ENCODE measurements at places on chromosomes 6 and 20.
A peak's percentile ranks its signal among the peaks of the same experiment; 100 is the strongest.

DNA sequence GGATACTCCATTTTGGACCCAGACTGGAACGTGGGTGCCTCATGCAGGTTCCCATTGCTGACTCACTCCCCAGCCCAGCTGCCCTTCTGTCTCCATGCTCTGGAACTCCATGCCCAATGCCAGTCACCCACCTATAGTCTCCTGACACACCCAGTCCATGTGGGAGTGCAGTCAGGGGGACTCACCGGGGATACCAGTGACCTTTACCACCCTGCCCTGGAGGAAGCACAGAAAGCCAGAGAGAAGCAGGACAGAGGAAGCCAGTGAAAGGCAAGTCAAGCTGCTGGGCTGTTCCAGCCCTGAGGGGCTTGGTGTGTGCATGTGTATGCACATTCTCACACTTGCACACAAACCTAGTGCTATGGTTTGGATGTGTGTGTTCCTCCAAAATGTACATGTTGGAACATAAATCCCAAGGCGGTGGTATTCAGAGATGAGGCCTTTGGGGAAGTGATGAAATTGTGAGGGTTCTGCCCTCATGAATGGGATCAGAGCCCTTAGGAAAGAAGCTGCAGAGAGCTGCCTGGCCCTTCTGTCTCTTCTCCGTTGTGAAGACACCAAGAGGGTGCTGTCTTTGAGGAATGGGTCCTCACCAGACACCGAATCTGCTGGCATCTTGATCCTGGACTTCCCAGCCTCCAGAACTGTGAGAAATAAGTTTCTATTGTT lies 121.4 kb upstream of the MAFB start:
- no peak for DNase-seq

DNA sequence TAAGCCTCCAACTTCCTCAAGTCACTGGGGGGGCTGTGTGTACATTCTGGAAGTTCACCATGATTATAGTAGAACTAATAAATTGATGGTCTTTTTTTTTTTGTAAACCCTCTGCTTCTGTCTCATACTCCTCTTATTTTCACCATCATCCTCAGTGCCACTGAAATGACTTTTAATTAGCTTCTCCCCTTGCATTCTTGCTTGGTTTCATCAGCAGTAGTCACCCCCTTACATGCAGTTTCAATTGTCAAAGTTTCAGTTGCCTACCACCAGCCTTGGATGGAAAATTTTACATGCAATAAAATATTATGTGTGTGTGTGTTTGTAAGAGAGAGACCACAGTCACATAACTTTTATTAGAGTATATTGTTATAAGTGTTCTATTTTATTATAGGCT lies 175.8 kb upstream of the BMP5 start:
- no peak for DNase-seq

DNA sequence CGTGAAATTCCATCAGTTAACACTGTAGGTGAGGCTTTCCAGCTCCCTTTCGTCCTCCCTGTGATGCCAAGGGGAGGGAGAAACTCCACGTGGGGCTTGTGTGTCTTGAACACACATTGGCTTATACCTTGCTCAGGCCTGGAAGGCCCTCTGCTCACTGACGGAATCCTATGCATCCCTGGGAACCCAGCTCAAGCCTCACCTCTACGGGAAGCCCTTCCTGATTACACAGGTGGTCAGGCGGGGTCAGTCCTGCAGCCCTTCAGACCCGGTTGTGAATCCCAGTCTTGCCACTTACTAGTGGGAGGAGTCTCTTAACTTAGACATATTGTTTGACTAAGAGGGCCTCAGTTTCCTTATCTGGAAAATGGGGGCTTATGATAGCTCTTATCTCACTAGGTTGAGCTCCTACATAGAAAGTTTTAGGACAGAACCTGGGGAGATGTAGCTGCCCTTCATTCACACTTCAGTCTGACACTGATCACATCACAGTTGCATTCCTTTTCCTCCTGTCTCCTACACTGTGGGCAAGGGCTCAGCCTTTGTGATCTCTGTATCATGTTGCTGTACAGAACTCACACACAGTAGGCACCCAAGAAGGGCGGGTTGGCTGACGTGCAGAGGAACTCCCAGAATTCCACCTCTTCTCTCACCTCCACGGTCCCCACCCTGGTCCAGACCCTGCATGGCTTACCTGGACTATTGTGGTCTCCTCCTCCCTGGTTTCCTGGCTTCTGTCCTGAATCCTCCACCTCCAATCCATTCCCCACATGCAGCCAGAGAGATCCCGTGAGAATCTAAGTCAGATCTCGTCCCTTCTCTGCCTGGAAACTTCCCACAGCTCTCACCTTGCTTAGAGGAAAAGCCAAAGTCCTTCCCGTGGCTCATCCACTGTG lies 129.6 kb downstream of the CEBPB start:
- DNase-seq: no peak

DNA sequence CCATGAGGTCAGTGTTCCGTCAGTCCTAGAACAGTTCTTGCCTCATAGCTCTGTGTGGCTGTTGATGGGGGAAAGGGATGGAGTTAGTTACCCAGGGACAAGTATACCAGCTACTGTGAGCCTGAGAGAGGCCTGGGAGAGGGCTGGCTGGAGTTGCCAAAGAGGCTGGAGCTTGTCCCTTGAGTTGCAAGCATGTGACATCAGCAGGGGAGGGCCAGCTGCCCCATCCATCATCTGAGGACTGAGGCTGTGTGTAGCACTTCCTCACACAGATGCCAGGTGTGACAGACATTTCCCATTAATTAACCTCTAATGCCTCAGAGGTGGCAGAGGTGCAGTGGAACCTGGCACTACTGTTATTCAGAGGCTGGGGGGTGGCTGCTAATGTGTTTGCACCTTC lies 131.6 kb downstream of the PHACTR3 start:
- no peak for DNase-seq

DNA sequence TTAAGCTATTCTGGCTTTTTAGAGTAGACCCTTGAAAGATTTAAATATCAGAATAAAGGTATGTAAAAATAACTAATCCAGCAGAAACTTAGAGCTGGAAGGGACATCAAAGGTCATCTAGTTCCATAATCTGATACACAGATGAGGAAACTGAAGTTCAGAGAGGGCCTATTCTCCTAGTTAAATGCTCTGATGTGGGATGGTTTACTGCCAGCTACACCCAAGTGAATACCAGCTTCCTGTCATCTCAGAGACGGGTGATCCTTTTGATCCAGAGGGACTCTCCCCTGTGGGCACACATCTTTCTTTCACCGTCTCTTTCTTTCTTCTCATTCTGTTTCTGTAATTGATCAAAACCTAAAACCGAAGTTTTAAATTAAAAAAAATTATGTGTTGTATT lies 94.1 kb downstream of the MAN1A1 start:
- no peak for DNase-seq

DNA sequence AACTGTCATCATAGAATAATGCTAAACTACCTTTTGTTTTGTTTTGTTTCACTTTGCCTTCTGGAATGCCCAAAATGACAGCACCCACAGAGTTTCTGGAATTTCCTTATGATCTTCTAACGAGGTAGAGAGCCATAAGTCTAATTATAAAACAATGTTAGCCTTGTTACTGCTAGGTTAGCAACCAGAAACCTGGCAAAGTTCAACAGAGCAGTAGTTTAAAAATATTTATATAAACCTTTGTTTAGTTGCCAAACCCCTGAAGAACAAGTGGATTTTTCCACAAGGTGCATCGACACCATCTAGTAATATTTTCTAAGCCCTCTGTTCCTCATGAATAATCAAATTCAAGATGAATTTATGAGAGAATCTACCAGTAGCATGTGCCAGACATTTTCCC lies 27.6 kb upstream of the IPCEF1 start:
- no peak for DNase-seq

GRCh38 chr6:39377539-39377950 lies 55.0 kb upstream of the KCNK16 start:
- DNase-seq: no peak

DNA sequence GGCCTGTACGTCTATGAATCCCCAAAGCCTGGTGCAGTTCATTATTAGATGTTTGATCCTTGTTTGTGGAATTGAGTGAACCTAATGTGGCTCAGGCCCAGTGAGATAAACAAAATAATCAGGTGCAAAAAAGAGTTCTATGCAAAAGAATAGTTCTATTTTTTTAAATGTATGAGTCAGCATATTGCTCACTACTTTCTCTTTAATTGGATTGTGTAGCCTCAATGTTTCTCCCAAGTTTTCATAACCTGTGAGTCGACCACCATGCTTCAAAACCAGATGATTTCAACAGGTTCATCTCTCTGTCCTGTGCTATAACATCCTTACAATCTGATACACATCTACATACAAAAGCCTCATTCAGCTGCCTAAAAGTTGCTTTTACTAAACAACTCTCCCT lies 116.5 kb upstream of the HDAC2 start:
- DNase-seq: no peak

GRCh38 chr6:41586252-41587007 lies 40.2 kb downstream of the FOXP4 start:
- DNase-seq: no peak

- DNase-seq: peak; percentile 38
Measured at GRCh38 chr6:111087871-111088667, 766 bp downstream of the SLC16A10 start.

DNA sequence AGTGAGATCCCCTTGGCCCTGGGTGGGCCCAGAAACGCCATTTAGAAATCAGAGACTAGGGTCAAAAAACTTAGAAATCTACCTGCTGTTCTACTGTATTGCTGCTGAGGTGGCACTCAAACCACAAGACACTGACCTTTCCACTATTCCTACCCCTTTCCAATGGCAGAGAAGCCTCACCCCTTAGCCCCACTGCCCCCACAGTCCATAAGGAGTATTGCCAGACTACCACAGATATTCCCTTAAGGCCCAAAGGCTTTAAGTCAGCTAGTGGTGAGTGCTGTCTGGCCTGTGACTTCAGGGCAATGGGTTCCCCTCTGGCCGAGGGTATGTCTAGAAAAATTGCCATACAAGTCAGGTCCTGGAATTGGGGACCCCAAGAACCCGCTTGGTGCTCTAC lies 656.1 kb downstream of the COL12A1 start:
- no peak for DNase-seq

GRCh38 chr6:150535151-150535804 lies 64.4 kb upstream of the PLEKHG1 start:
- DNase-seq: no peak

DNA sequence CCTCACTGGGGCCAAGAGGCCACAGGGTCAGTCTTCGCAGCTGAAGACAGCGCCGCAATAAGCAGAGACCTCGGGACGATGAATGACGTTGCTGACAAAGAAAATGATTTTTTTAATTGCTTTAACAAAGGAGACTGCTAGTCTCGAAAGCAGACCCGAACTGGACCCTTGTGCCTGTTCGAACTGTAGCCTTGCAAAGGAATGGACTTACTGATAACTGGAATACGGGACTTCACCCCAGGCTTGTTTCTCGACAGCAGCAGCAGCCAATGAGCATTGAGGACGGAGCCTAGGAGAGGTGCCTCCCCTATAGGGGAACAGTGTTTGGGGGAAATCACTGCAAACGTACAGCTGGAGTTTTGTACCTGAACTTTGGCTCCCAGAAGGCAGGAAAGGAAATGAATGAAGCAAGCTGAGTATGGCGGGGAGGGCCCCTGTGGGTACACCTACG lies 1.3 kb upstream of the TAF4 start:
- no peak for DNase-seq

- no peak for DNase-seq
Measured at GRCh38 chr20:25064561-25065071, 6.7 kb upstream of the ACSS1 start.

DNA sequence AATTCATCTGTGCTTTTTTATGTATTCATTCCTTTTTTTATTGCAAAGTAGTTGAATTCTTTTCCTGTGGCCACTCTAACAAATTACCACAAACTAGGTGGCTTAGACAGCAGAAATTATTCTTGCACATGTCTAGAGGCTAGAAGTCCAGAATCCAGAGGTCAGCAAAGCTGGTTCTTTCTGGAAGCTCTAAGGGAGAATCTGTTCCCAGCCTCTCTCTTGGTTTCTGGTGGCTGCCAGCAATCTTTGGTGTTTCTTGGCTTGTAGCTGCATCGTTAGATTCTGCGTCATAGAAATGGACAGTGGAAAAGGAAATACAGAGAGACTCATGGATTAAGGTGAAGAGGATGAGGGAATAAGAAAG lies 39.3 kb downstream of the GSTA2 start:
- DNase-seq: no peak

- DNase-seq: no peak
Measured at GRCh38 chr6:14130435-14131075, 13.0 kb downstream of the CD83 start.

- no peak for DNase-seq
Measured at GRCh38 chr6:11700118-11700718, 78.4 kb downstream of the ADTRP start.

- no peak for DNase-seq
Measured at GRCh38 chr6:169529931-169530751, 171.7 kb downstream of the WDR27 start.

GRCh38 chr20:8299921-8300320 lies 167.9 kb downstream of the PLCB1 start:
- no peak for DNase-seq

- DNase-seq: no peak
Measured at GRCh38 chr20:58702161-58702510, 9.5 kb downstream of the NPEPL1 start.

GRCh38 chr20:61372137-61373054 lies 120.3 kb downstream of the CDH4 start:
- DNase-seq: no peak

DNA sequence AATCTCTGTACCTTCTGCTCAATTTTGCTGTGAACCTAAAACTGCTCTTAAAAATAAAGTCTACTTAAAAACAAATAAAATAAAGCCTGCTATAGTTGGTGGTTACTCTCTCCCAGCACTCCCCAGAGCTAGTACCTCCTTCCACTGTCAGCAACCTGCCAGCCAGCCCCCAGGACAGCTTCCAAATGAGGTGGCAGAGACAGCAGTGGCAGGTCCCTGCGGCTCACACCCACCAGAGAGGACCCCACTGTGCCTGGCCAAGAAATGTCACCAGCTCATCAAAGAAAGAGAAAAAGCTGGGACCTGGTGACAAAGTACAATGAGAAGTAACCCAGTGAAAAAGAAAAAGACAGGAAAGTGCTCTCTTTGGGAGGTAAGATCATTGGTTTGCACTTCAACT lies 15.2 kb downstream of the APMAP start:
- DNase-seq: no peak

DNA sequence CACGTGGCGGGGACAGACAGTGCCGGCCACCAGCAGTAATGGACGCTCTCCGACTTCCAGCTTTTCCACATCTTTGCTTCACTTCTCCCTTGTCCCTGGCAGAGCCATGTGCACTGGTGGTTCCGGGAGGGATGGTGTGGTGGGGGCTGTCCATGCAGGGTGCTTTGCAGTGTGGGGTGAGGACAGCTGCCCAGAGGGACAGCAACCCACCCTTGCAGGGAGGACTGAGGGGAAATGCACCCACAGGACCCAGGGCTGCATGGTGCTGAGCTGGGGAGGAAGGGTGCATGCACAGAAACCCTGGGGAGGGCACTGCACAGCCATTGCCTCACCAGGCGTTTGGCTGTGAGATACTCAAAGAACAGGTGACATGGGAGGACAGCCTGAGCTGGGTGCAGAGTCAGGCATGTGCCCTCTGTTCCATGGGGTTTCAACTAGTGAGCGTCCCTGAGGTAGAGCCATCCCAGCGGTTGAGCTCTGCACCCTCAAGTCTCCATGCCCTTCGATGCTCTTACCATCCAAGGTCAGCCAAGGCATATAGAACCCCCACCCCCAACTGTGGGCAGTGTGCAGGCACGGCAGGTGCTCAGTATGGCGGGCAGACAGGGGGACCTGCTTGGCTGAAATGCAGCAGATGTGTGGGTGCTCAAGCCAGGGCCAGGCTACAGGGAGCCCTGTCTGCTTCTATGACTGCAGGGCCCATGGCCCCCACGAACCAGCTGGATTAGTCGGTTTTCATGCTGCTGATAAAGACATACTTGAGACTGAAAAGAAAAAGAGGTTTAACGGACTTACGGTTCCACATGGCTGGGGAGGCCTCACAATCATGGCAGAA lies 239.7 kb downstream of the TTLL2 start:
- DNase-seq: no peak

All from activated effector memory CD4-positive, alpha-beta T cell treated with Interleukin-2 at 50 U/mL for 16 hours (primary cell).